ENCODE measurements at places on chromosomes 4 and X.

- no peak for DNase-seq
These were observed 33.5 kb downstream of the PCDH19 start for GRCh38 chrX:100376576-100376975.

DNA sequence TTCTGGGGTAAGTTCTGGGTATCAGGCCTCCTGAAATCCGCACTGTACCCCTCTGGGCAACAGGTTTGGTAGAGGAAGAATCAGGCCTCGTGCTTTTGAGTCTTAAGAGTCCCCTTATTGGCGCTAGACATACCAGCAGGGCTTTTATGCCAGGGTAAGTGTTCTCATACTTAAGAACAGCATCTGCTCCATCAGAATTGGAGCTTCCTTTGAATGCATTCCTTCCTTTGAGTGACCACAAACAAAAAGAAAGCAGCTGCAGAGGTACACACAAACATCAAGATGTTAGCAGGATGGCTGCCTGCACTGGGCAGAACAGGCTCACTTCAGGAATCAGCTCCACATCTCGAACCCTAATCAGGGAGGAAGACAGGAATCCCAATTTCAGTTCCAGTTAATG is 156.8 kb downstream of the MGST2 start:
- DNase-seq: no peak

DNA sequence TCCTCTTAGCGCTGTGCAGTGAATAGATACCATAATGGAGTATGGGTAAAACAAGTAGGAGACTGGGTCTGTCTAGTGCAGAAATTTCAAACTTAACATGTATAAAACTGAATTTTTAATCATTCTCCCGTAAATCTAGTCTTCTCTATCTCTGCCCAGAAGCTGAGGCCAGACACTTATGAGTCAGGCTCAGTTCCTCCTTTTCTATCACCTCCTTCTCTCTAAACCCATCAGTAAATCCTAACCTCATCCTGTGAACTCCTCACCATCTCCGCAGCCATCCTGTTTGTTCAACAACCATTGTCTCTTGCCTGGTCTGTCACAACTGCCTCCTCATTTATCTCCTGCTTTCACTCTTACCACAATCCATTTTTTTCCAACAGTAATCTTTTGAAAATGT is 19.8 kb upstream of the SGMS2 start:
- no peak for DNase-seq

DNA sequence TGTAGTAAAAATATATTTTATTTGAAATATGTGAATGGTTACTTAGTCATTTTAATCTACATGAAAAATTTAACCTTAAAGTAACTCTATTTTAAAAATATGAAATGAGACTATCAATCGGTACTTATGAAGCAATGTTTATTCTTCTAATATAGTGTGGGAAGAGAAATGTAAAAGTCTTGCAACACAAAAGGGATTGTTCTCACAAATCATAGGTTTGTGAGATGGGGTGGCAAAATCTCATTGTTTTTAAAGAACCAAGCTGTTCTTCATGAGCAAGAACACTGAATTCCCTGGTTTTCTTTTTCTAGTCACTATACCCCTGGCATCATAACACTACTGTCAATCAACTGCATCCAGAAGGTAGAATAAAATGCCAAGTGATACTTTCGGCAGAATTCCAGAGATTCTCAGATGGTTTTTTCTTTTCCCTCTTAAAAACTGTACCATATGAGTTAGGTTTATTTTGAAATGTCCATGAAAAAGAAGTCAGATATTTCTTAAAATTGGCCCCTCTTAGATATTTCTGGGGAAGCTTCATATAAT is 52.2 kb downstream of the SNCA start:
- no peak for DNase-seq

DNA sequence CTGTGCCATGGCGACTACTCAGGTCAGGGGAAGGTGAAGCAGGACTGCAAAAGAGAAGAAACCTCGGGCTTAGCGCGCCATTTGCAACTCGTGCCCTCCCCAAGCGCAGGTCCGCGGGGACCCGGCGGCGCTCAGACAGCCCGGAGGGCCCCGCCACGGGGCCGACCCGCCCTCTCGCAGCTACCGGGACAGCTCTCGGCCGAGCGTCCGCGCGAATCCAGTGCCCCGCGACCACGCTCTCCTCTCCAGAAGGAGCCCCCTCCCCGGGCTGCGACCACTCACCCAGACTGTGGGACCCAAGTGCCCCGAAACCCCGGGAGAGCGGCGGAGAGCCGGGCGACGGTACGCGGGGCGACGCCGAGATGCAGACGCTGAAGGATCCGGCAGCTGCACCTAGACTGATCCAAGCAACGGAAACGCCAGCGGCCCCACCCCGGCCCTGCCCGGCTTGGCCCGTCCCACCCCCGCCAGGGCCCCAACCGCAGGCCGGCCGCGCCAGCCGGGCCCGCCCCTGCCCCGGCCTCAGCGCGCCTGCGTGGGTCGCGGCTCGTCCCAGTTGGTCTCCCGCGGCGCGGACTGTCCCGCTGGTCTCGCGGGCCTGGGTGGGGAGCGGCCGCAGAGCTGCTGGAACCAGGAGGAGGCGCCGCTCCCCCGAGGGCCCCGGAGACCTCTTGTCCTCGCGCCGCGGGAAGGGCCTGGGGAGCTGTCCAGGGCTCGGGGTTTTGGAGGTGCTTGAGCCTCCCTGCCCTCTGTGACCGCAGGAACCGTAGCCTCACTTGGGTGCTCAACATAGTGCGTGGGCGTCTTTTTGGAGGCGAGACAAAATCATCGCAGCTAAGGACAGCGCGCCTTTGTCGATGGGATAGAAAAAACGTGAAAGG is at the start of gene ANXA5:
TSS of gene ANXA5 (minus strand) at position 400 of the 881 bp plus-strand sequence. CDS start at position 9, 391 bp downstream.
- no peak for DNase-seq

All from NCI-H187 treated with DMSO at 0.1 percent for 48 hours (cell line).